Stimulated activated CD8-positive, alpha-beta memory T cell treated with anti-CD3 and anti-CD28 coated beads, Interleukin-2, amount 100 ng/mL, for 48 hours (primary cell): ENCODE measurements at places on chromosomes 16 and 17.

DNA sequence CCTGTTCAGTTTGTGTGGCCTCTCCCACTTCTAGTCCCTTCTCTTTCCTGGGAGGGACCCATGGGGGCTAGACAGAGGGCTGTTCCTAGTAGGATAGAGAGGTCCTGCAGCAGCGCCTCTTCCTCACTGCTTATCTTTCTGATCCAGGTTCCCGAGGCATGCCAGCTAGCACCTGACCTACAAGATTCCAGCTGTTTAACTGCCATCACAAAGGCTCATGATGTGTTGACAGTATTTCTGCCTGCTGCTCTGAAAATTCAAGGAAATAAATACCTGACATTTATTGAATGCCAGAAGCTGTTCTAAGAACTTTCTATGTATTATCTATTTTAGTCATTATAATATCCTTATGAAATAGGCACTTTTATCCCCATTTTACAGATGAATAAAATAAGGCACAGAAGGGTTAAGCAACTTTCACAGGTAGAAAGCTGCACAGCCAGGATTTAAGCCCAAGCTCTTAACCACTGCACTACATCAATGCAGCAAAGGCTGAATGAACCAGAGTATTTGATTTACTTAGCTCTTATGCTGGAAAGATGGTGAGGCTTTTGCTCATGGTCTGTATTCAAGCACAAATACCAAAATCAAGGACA is 38.8 kb downstream of the HEATR6 start:
- no peak for DNase-seq

- no peak for DNase-seq
These were observed 55.0 kb downstream of the STX8 start for GRCh38 chr17:9520649-9521048.

GRCh38 chr17:61400066-61400716 is 548 bp downstream of the TBX2 start:
- no peak for DNase-seq

DNA sequence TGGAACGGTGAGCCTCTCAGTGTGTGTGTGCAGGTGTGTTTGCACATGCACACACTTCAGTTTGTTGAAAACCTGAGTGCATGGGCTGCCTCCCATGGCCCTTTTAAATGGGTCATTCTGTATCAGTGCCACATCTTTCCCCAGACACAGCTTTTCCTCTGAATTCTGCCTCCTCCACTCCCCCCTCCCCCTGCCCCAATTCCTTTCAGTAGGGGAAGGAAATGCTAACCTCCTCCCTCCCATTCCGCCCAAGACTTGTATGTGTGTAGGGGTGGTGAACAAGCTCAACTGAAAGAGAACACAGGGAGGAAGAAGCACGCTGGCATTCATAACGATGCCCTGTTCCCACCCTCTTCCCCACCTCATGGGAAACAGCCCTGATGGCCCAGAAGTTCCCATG is 34.3 kb downstream of the C17orf75 start:
- DNase-seq = no peak

DNA sequence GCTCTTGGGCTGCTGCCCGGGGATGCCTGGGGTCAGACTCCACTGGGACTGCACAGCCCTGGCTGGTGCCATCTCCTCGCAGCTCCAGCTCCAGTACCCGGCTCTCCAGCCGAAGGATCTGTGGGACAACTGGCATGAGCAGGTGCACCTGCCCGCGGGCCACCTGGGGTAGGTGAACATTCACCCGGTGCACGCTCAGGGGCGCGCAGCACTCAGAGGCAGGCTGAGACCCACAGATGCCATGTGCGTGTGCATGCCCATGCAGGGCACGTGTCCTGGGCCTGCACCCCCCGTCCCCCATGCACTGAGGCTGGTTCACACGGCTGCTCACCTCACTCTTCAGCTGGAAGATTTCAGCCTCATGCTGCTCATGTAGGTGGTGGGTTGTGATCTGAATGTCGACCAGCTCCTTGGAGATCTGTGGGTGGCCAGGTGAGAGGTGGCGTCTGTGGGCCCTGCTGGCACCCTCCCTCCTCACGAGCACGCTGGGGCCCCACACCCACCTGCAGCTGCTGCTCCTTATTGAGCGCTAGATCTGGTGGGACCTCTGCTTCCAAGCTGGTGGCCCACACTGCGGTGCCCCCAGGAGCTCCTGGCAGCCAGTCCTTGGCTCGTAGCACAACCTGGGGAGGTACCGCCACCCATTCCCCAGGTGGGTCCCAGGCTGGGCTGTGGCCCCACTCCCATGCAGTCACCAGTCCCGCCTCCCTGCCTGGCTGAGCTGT is 618 bp downstream of the CCDC78 start:
- DNase-seq = no peak

- DNase-seq = no peak
These were observed 61.9 kb upstream of the GSE1 start for GRCh38 chr16:85550953-85551924.

- no peak for DNase-seq
These were observed 75.5 kb downstream of the AATF start for GRCh38 chr17:37024181-37024637.

DNA sequence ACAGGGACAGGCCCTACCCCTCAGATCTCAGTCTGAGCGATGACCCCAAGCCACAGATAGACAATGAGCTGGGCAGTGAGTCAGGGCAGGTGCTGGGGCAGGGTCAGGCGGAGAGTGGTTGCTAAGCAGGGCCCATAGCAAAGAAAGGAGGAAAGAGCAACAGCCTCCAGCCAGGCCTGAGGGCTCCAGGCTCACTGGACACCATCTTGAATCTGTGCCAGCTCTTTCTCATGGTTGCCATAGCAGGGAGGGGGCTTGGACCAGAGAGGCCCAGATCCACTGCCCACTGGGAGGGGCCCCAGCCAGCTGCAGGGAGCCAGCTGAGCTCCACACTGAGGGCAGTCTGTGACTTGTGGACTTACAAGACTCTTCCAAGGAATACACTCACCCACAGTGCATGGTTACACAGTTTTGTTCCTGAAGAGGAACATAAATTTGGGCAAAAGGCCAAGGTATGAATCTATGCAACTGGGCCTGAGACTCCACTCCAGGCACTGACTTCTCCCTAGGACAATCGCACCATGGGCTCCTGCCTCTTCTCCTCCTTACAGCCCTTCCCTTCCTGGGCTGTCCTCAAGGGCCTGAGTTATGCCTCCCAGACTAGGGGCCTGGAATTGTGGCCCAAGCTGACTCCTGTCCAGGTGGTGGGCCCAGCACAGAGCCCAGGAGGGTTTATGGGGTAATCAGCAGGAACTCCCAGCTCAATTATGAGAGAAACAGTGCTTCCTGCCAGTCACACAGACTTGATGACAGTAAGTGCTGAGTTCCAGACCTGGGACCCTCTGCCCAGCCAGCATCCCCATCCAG is 59.9 kb downstream of the BEAN1 start:
- no peak for DNase-seq

DNA sequence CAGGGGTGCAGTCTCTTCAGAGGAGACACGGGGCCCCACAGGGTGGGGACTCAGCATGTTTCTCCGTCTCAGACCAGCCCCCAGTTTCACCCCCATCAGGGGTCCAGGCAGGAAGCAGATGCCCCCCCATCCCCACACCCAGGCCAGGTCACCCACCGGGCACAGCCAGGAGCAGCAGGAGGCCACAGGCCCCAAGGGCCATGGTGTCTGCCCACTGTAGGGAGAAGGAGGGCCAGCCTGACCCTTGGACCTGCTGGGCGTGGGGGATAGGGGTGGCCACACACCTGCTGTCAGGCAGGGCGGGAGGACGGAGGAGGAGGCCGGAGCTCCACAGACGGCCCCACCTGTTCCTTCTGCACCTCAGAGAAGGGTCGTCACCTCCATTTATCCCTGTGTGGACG is at the start of gene TPSG1:
TSS of gene TPSG1 (minus strand) at position 218 of the 401 bp plus-strand sequence. CDS start at position 202, 16 bp downstream.
- DNase-seq = no peak

DNA sequence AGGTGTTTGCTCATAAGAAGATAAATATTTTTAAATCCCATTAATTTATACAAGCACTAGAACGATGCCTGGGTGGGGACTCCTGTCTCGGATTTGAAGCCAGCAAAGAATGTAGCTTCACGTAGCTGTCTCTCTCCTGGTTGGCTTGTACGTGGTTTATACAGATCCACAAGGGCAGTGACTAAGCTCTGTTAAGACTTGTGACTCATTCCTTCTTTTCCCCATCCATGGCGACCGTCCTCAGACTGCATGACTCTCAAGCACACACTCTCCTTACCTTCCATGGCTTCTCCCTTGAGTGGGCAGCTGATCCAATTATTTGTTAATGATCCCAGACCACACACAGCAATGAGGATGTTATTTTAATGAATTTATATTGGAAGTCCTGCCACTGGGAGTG is 679.7 kb upstream of the SOX9 start:
- no peak for DNase-seq

DNA sequence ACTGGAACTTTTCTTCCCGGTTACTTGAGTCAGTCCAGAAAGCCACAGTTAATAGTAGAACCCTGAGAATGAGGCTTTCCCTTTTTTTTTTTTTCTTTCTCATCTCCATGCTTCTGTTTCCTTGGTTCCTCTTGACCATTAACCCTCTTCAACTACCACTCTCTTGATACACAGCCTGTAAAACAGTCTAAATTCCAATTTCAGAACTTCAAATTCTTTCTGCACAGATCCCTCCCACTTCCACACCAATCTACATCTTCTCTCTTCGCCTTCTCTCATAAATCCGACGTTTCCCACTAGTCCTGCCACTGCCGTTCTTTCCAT is 588 bp downstream of the METTL16 start:
- DNase-seq = no peak

DNA sequence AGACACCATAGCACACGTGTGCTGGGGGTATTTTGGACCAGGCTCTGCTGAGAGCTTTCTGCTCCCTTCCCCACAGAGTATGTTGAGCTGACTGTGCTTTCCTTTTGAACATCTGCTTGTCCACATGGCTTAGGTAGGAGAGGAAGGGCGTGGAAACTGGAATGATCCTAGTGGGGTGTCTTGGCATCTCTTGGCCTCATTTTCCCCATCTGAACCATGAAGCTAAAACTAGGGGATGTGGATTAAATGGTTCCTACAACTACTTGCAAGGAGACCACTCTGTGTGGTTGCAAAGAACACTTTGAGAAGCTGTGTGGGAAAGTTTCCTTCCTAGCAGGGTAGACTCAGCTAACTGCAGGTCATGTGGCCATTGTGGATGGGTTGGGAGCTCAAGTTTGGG is 6.7 kb upstream of the NLRC5 start:
- no peak for DNase-seq

DNA sequence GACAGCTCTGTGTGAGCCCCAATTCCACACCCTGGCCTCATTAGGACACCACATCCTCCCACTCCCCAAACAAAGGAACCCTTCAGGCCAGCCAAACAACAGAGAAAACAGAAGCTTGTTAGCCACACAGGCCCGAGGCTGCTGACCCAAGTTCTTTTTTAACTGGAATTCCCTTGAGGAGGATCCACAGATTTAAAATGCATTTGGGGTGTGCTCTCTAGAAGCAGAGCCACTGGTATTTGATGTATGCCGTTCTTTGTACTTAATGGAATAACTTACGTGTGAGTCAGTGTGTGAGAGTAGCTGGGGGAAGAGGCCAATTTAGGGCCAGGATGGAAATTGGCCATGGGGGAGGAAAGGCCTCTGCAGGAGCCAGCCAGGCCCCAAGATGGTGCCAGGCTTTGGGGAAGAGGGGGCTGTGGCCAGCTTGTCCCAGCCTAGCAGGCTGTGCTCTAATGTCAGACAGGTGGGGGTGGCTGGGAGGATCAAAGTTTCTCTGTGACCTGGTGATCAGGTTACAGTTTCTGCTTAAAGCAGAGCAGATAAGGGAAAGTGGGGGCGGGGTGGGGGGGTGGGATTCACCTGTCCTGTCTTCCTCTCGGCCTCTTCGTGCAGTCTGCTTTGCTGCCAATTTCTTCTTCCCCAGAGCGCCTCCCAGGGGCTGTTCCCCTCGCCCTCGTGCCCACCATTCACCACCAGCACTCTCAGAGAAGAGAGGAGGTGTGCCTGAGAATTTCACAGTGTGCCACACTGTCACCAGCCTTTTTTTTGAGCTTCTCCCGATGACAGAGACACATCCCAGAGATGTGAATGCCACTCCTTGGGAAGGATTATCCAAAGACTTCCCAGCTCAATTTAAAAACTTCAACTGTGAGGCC is 50.8 kb downstream of the TOM1L2 start:
- no peak for DNase-seq

- DNase-seq = no peak
These were observed 10.2 kb downstream of the SLC6A2 start for GRCh38 chr16:55666012-55666411.

DNA sequence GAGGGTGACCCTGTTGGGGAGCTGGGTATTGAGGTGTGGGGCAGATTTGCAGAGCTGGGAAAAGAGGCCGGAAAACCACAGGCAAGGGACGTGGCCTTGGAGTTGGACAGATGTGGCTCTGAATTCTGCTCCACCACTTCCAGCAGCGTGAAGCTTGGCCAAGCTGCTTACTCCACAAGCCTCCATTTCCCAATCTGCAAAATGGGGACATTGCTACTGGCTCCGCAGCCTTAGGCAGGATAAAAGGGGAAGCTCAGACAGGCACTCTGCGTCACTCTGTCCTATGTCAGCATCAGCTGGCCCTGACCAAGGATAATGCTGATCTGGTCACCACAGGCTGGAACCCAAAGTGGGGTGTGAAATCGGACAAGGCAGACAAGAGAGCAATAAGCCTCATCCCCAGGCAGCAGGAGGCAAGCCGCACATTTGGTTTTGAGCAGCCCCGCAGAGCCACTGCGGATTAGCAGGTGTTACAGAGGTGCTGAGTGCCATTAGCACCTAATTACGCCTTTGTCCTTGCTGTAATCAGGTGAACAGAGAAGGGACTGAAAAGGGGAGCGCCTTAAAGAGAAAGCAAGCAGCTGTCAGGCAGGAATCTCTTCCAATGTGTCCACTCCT is 54.8 kb downstream of the SDK2 start:
- no peak for DNase-seq

DNA sequence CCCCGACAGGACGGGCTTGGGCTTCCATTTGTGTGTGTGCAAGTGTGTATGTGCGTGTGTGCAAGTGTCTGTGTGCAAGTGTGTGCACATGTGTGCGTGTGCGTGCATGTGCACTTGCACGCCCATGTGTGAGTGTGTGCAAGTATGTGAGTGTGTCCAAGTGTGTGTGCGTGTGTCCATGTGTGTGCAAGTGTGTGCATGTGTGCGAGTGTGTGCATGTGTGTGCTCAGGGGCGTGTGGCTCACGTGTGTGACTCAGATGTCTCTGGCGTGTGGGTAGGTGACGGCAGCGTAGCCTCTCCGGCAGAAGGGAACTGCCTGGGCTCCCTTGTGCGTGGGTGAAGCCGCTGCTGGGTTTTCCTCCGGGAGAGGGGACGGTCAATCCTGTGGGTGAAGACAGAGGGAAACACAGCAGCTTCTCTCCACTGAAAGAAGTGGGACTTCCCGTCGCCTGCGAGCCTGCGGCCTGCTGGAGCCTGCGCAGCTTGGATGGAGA is 23.1 kb upstream of the ITGAX start:
- DNase-seq = no peak

GRCh38 chr17:81085420-81085911 is 50.5 kb downstream of the BAIAP2 start:
- DNase-seq = no peak

- no peak for DNase-seq
These were observed 6.1 kb upstream of the KRT31 start for GRCh38 chr17:41403404-41404023.

DNA sequence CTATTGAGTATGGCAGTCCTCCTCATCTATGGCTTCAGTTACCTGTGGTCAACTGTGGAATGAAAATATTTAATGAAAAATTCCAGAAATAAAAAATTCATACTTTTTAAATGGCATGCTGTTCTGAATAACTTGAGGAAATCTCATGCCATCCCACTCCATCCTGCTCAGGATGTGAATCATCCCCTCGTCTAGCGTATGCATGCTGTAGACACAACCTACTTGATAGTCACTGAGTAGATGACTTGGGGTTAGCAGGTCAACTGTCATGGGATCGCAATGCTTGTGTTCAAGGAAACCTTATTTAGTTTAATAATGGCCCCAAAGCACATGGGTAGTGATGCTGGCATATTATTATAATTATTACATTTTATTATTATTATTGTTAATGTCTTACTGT is 4.8 kb upstream of the VAC14 start:
- DNase-seq = no peak
